Left hindlimb (tissue), 1 donor: ENCODE measurements at places on chromosomes 12 and 14.

GRCh38 chr14:103542605-103543088, 13.7 kb downstream of the TRMT61A start:
- DNase-seq: peak; percentile 85

GRCh38 chr14:101082036-101082435, 178.5 kb upstream of the RTL1 start:
- DNase-seq: no peak

GRCh38 chr12:109539508-109539907, 33.8 kb downstream of the MMAB start:
- no peak for DNase-seq

- no peak for DNase-seq
Observed at GRCh38 chr12:91606662-91607377, 424.2 kb upstream of the DCN start.

DNA sequence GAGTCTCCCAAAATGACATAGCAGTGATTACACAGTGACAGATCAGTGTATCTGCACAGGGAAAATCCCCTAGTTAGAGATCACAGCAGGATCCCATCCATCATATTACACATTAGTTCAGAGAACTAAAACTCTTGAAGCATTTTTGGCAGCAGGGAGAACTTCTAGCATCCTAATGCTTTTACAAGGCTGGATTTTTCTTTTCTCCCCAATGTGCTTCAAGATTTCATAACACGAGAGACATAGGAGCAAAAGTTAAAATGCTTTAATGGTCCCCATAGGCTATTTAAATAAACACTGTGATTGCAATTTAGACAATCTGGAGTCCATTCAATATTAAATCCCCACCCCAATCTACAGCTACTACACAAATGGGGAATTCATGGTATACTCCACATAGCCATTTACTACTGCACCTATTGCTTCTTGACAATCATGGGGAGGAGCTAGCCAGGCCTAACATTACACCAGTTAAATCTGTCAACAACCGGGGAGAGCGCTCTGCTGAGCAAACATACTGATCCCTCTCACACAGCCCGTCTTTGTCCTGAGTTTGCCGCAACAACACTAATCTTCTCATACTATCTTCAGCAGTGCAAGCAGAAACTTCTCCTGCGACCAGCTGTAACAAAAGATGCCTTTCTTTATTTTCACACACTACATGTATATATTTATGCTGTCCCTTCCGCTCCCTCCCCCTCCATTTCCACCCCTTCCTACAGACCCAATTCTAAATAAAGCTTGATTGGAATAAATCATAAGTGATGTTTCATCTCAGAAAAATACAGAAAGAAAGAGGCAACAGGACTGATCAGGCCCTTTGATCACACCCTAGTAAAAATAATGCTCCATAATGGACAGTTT, 120.3 kb upstream of the SOX5 start:
- DNase-seq: no peak

- no peak for DNase-seq
Observed at GRCh38 chr14:84770030-84770429, 759.9 kb upstream of the FLRT2 start.

- peak; percentile 80 for DNase-seq
Observed at GRCh38 chr12:115023279-115024265, 339.6 kb upstream of the TBX3 start.

GRCh38 chr12:70831543-70831942, 89.0 kb downstream of the PTPRR start:
- DNase-seq: no peak

DNA sequence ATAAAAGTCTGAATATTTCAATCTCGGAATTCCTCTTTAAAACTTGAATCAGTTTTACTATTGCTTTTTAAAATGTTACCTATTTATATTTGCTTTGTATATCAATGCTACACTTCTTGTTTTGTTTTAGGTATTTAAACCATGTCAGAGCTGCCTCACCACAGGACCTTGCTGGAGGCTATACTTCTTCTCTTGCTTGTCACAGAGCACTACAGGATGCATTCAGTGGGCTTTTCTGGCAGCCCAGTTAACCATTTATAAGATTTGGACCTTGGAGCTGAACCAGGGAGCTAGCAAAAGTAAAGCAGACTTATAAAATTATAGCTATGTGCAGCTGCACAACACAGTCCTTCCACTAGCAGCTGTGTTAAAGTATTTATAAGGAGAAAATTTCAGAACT, 12.8 kb downstream of the TRMT5 start:
- DNase-seq: no peak

- DNase-seq: no peak
Observed at GRCh38 chr14:67482231-67483164, 6.0 kb downstream of the TMEM229B start.

DNA sequence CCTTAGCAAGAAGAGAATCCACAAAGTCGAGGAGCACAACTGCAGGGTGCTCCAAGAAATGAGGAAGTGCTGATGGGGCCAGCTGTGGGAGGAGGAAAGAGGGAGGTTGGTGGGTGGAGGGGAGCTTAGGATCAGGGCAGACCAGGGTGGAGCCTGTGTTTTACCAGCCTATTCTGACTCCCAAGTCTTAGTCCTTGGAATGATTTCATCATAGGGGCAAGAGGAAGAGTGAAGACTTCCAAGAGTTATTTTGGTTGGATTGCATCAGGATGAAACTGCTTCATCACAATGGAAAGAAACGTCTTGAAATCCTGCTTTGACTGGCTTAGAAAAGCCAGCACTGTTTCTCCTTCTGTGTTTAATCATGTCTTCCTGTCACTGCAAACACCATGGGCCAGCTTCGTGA, 194.0 kb downstream of the DPF3 start:
- DNase-seq: no peak

DNA sequence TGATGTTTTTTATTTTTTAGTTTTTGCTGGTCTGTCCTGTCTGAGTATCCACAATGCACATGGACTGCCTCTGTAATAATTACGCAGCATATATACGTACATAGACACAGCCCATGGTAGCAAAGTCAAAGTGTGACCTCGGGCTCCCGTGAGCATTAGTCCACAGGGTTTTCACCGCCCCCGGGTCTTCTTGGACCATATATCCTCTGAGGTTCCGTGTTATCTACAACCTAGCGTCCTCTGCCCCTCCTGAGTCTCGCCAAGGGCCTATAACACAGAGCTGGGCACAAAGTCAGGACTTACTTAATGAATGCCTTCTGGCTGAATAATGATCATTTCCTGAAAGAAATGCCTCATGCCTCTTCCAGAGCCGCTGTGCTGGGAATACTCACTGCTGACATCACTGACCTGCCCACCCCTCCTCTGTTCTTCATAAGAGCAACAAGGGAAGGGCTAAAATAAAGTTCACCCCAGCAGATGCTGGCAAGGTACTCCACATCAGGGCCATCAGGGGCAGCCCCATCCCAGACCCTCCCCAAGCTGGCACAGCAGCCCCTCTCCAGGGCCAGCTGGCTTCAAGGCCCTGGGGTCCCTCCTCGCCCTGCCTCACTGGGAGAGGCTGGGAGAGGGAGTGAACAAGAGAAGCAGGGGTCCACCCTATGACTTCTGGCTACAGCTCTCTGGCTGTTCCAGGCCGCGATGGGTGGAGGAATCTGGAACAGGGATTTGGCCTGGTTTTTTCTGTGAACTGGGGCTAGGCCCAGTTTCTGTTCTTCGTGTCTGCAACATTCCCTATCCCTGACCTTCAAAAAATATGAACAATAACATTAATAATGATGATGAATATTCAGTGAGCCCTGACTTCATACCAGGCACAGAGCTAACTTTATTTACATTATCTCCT, 7.9 kb downstream of the HDAC7 start:
- peak; percentile 87 for DNase-seq

DNA sequence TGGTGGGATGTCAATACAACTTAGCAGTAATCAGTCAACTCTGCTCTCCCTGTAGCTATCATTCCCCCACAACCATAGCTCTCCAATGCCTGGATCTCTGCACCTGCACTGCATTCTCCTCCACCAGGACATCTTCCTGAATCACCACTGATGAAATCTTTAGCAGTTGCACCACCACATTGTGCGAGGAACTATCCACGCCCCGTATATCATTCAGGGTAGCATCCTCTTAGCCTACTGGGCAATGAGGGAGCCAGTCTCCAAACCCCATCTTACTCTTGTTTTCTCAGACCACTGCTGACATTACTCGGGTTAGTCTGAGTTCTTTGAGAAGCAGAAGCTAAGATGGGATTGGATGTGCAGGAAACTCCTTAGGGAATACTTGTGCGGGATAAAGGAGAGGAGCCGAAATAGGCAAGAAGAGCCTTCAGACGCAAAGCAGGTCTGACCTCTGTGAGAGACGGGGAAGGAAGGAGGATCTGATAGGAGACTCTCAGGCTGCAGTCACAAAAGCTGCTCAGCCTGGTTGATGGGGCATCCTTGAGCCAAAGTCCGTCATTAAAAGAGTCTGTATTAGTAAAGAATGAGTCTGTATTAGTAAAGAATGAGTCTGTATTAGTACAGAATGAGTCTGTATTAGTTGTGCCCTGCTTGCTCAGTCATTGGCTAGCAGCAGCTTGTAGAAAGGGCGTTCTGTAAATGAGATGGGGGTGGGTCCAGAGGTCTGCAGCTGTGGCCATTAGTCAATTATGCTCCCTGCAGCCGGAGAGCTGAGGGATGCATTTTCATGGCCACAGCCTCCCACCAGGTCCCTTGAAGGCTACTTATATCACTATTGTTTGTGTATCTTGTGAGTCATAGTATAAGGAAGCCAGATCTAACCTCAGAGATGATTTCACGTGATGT, 49.6 kb upstream of the RASSF3 start:
- peak; percentile 55 for DNase-seq

DNA sequence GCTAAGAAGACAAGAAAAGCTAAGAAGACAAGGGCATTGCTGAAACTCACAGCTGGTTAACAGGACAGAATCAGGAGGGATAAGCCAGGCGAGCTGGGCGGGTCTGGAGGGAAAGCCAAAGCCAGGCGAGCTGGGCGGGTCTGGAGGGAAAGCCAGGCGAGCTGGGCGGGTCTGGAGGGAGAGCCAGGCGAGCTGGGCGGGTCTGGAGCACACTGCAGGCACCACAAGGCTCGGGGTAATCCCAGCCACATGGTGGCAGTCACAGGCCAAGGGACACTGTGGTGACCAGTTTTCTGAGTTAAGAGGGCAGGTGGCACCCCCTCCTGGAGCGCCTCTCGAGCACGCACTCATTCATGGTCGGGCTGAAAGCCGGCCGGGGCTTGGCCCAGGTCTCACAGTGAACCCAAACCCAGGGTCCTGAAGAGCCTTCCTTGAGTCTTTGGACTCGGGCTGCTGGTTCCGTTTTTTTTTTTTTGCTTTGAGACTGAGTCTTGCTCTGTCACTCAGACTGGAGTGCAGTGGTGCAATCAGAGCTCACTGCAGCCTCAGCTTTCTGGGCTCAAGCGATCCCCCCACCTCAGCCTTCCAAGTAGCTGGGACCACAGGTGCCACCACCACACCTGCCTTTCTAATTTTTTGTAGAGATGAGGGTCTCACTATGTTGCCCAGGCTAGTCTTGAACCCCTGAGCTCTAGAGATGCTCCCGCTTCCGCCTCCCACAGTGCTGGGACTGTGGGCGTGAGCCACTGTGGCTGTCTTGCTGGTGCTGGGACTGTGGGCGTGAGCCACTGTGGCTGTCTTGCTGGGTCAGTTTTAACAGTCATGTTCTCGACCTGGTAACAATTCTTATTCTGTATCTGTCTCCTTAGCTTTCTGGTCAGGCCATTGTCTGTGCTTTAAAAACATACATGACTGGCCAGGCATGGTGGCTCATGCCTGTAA, 40.2 kb downstream of the HSP90AA1 start:
- peak; percentile 90 for DNase-seq

DNA sequence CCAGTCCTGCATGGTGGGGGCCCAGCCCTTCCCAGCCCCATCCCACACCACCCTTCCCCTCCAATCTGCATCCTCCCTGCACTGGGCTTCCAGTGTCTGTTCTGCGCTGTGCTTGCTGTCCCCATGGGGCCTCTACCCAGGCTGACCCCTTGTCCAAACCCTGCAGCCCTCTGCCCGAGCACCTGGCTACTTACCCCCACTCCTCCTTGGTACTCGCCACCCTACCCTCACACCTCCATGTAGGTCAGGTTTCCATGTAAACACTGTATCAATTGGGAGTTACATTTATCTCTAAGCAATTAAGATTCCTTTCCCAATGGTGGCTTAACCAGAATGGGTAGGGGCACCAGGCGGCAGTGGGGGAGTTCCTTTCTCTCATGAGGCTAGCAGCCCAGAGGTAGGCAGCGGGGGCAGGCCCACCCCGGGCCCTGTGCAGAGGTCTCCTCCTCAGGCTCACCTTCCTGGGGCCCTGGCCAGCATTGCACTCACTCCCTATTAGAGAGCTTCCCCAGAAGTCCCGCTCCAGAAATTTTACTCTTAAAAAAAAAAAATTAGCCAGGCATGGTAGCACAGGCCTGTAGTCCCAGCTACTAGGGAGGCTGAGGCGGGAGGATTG, 76.6 kb upstream of the CCND2 start:
- no peak for DNase-seq

DNA sequence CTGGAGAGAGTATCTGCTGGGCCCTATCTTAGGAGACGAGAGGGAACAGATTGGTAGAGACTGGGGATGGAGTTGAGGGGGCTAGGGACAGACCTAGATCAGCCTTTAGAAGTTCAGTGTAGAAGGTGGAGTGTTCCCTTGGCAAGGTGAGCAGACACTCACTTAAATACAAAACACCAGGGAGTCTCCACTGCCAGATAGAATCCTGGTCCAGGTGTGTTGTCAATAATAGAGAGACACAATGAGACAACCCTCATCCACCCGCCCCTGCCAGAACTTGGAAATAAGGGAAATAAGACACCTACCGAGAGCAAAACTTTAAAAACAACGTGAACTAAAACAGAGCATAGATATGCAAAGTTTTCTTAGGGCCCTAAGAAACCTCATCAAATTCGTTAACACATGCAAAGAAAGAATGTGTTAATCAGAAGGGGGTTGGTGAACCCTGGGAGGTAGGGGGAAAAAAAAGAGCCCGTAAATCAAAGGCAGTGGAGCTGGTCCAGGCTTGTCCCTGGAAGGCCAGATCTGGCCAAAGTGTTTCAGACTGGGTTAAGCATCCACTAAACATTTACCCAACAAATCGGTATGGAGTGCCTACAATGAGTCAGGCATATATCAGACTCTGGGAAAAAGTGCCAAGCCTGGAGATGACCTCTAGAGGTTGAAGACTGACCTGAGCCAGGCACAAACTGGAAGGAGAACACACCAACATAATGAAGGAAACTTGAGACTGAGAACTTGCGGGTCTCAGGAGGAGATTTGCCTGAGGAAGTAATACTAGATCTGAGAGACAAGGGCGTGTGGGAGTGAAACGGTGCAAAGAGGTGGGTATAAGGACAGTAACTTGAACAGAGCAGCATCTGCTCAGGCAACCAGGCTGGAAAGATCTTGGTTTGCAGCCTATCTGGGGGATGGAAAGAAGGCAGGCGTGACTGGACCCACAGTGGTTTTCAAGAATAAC, 37.0 kb upstream of the OTX2 start:
- no peak for DNase-seq

DNA sequence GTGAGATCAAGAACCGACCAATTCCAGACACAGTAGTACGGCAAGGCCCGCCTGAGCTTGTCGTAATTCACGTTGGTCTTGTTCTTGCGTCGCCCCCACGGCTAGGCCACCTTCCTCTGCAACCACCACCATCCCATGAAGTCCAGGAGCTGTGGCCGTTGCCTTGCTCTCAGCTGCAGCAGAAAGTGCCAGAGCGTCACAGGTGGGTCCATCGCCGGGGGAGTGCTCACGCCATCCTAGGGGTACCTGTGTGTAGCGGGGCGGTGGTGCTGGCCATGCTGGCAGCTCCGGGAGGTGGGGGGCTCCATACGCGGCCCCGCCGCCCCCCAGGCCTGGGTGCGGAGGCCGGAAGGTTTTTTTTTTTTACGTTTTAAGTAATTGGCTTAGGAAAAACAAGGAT, 23.1 kb downstream of the TMEM121 start:
- no peak for DNase-seq

GRCh38 chr14:54219261-54220070, 177.3 kb upstream of the CDKN3 start:
- no peak for DNase-seq
